ENCODE measurements at places on chromosomes 1 and 21. TPM values are rescaled to one million over a fixed set of nuclear protein-coding genes. Genes with fewer than 3 reads are reported as not detected.

The JAM2 gene
- total RNA-seq = 18.9 TPM

The NECTIN4 gene
- total RNA-seq = not detected

The DMBX1 gene
- not detected for total RNA-seq

The SERTAD4 gene
- total RNA-seq = 1.7 TPM

The ABCA4 gene
- total RNA-seq = 0.33 TPM

The KIF21B gene
- 2.6 TPM for total RNA-seq

The HPCAL4 gene
- not detected for total RNA-seq

The MCOLN2 gene
- total RNA-seq = 0.71 TPM

The IFNLR1 gene
- total RNA-seq = 0.51 TPM

The SF3B4 gene
- total RNA-seq = 38.0 TPM

The FBXO2 gene
- 3.0 TPM for total RNA-seq

The CYP4B1 gene
- total RNA-seq = 11.6 TPM

The ACTL8 gene
- not detected for total RNA-seq

The CACNA1S gene
- 0.05 TPM for total RNA-seq

The OR2W3 gene
- total RNA-seq = 0.33 TPM

The CCDC17 gene
- total RNA-seq = 1.5 TPM

The LRRC71 gene
- not detected for total RNA-seq

The FCRL6 gene
- 0.29 TPM for total RNA-seq

The TTC34 gene
- 0.46 TPM for total RNA-seq

The CD48 gene
- total RNA-seq = 3.3 TPM

The FCER1A gene
- 0.93 TPM for total RNA-seq

The MYOG gene
- total RNA-seq = not detected

The ATP8B2 gene
- 130 TPM for total RNA-seq

The PRELP gene
- total RNA-seq = 283 TPM

The SPATA6 gene
- 24.7 TPM for total RNA-seq

The TPTE gene
- not detected for total RNA-seq

The RAP1GAP gene
- total RNA-seq = 1.2 TPM

The TNFRSF18 gene
- total RNA-seq = 0.33 TPM

The OR2T35 gene
- total RNA-seq = not detected

The S1PR1 gene
- total RNA-seq = 62.3 TPM

The AZIN2 gene
- total RNA-seq = 4.0 TPM

The C8B gene
- not detected for total RNA-seq

The CLDN8 gene
- total RNA-seq = not detected

The OR2T29 gene
- not detected for total RNA-seq

The NIBAN1 gene
- 234 TPM for total RNA-seq

The EXTL1 gene
- total RNA-seq = 1.7 TPM

The TNNT2 gene
- total RNA-seq = not detected

The SEC16B gene
- total RNA-seq = 2.6 TPM

The IFI44 gene
- 32.7 TPM for total RNA-seq

The A3GALT2 gene
- total RNA-seq = not detected

The CRABP2 gene
- 20.9 TPM for total RNA-seq

The SOX13 gene
- 43.6 TPM for total RNA-seq

The SELE gene
- total RNA-seq = 1.1 TPM

The PLPPR4 gene
- total RNA-seq = 1.3 TPM

The PPFIA4 gene
- 2.0 TPM for total RNA-seq

The RHD gene
- total RNA-seq = not detected

The SLC44A5 gene
- total RNA-seq = not detected

The KRTAP7-1 gene
- not detected for total RNA-seq

Data from posterior vena cava (tissue), 2 donors.